ENCODE measurements at places on chromosomes 11 and 22. TPM values are rescaled to one million over a fixed set of nuclear protein-coding genes. Genes with fewer than 3 reads are reported as not detected.

Gene PARVA
- total RNA-seq = 51.1 TPM

Gene HEPACAM
- total RNA-seq = 3.4 TPM

Gene FXYD2
- total RNA-seq = 2.7 TPM

Gene OR10D3
- total RNA-seq = not detected

Gene CRYBA4
- not detected for total RNA-seq

Gene C11orf65
- 0.25 TPM for total RNA-seq

Gene OR52N4
- total RNA-seq = not detected

Gene OR5I1
- not detected for total RNA-seq

Gene LPXN
- 24.3 TPM for total RNA-seq

Gene KCNQ1
- 2.7 TPM for total RNA-seq

Gene KCNJ5
- 1.5 TPM for total RNA-seq

Gene PKP3
- 117 TPM for total RNA-seq

DNA sequence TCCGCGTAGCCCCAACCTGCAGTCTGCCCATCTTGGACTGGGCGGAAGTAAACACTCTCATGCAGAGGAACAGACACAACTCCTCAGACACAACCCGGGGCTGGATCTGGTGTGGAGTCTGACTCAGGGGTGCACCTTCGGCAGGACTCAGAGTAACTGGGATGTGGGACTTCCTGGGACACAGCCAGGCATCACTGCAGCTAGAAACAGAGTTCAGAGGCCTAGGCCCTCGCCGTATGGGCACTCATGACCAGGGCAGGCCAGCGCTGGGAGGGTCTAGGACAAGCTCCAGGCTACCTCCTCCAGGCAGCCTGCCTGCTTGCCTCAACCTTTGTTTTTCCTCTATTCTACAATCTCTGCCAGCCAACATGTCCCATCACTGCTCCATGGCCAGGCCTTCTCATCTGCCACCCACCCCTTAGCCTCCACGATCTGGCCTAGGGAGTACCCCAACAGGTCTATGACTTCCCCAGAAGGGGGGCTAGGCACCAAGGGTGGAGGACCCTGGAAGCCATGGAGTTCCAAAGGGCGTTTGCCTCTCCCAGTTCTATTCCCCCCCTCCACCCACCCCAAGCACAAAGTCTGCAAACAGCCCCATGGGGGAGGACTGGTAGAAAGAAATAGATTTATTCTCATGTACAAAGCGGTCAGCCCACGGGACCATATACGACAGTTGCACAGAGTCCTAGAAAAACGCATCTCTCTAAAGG lies 98.5 kb downstream of the PDE2A start:
- H3K4me3 ChIP-seq = no peak overlapping the region
- H3K4me1 ChIP-seq = no peaks in the 10 kb centered on the region
- DNase-seq = no peak
- no peaks in the 10 kb centered on the region for H3K36me3 ChIP-seq

DNA sequence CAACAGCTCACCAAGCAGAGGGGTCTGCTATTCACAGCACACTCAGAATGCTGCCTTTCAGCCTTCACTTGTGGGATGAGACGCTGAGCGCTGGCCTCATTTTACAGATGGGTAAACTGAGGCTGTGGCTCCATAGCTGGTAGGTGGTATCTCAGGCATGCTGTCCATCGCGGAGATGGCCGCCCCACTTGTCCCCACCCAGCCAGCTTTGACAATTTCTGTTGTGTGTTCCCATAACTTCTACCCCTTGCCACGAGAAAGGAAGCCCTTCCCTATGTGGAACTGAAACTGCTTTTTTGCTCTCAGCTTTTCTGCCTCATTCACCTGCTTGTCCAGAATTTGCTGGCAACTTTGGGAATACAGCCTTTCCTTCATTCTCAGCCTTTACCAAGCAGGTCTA lies 36.1 kb upstream of the NNMT start:
- no peak for DNase-seq
- H3K27ac ChIP-seq = peak overlapping the region; percentile 86
- H3K27me3 ChIP-seq = no peaks in the 10 kb centered on the region
- H3K4me1 ChIP-seq = peaks cover 67% of the 10 kb centered on the region

DNA sequence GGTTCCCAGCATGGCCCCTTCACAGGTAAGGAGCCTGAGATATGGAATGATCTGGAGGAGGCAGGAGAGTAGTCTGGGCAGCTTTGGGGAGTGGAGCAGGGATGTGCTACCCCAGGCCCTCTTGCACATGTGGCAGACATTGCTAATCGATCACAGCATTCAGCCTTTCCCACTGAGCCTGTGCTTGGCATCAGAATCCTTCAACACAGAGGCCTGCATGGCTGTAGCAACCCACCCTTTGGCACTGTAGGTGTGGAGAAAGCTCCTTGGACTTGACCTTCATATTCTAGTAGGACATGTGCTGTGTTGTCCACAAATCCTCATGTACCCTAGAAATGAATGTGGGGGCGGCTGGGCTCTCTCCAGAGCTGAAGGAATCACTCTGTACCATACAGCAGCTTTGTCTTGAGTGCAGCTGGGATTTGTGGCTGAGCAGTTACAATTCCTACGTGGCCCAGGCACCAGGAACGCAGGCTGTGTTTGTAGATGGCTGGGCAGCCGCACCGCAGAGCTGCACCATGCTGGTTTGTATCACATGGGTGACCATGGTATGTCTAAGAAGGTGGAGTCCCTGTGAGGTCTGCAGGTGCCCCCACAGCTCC lies 21.8 kb upstream of the PPP6R3 start:
- no peaks in the 10 kb centered on the region for H3K27me3 ChIP-seq
- peak overlapping the region; percentile 75 for H3K27ac ChIP-seq
- no peak for DNase-seq
- peaks cover 32% of the 10 kb centered on the region for H3K36me3 ChIP-seq

GRCh38 chr22:19398206-19398605 lies 33.3 kb downstream of the HIRA start:
- no peak overlapping the region for H3K4me3 ChIP-seq
- no peaks in the 10 kb centered on the region for H3K27me3 ChIP-seq
- H3K4me1 ChIP-seq = no peaks in the 10 kb centered on the region
- no peak for DNase-seq
- H3K36me3 ChIP-seq = peaks cover 42% of the 10 kb centered on the region
- H3K27ac ChIP-seq = no peak overlapping the region

GRCh38 chr11:65156926-65157325 lies 13.1 kb upstream of the SPDYC start:
- no peaks in the 10 kb centered on the region for H3K27me3 ChIP-seq
- DNase-seq = no peak
- H3K4me3 ChIP-seq = no peak overlapping the region

GRCh38 chr22:37762389-37762836 lies 45.3 kb upstream of the GCAT start:
- H3K4me1 ChIP-seq = peaks cover 19% of the 10 kb centered on the region
- no peaks in the 10 kb centered on the region for H3K27me3 ChIP-seq
- peaks cover 58% of the 10 kb centered on the region for H3K36me3 ChIP-seq
- H3K4me3 ChIP-seq = no peak overlapping the region

GRCh38 chr22:37806409-37807333 lies 1.1 kb upstream of the GCAT start:
- H3K36me3 ChIP-seq = no peaks in the 10 kb centered on the region
- no peak for DNase-seq
- peak overlapping the region; percentile 92 for H3K27ac ChIP-seq

DNA sequence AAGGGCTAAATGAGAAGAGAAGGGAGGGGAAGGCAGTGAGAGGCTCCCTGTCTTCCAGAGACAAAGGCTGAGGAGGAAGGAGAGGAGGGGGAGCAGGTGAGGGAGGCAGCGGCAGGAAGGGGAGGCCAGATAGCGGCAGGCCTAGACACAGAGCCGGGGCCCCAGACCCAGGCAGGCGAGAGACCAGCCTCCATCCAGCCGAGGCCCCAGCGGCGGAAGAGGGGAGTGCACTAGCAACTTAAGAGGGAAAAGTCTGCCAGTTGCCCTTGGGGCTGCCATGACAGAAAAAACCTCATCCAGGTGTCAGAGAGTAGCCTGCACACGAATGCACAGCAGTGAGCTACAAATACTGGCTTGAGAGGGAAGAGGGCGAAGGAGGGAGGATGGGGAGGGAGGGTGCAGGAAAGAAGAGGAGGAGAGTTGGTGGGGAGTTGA lies 46.7 kb downstream of the IGLL1 start:
- H3K36me3 ChIP-seq = no peaks in the 10 kb centered on the region
- DNase-seq = no peak
- no peaks in the 10 kb centered on the region for H3K4me1 ChIP-seq
- no peaks in the 10 kb centered on the region for H3K27me3 ChIP-seq

DNA sequence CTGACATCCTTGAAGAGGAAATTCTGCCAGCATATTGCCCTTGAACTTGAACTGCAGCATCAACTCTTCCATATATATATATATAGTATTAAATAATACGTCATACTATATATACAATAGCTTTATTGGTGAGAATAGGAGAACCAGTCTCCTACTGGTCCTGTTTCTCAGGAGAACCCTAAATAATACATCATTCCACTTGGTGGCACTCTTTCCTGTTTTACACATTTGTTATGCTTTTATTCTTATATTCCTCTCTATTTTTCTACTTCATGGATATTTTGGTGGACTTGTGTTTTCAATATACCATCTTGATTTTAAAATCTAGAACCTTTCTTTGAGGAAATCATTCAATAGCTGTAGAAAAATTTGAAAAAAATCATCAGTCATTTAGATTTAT lies 193.3 kb downstream of the TRPC6 start:
- no peak overlapping the region for H3K4me3 ChIP-seq
- no peaks in the 10 kb centered on the region for H3K4me1 ChIP-seq
- no peak for DNase-seq
- no peak overlapping the region for H3K27ac ChIP-seq
- H3K36me3 ChIP-seq = no peaks in the 10 kb centered on the region

DNA sequence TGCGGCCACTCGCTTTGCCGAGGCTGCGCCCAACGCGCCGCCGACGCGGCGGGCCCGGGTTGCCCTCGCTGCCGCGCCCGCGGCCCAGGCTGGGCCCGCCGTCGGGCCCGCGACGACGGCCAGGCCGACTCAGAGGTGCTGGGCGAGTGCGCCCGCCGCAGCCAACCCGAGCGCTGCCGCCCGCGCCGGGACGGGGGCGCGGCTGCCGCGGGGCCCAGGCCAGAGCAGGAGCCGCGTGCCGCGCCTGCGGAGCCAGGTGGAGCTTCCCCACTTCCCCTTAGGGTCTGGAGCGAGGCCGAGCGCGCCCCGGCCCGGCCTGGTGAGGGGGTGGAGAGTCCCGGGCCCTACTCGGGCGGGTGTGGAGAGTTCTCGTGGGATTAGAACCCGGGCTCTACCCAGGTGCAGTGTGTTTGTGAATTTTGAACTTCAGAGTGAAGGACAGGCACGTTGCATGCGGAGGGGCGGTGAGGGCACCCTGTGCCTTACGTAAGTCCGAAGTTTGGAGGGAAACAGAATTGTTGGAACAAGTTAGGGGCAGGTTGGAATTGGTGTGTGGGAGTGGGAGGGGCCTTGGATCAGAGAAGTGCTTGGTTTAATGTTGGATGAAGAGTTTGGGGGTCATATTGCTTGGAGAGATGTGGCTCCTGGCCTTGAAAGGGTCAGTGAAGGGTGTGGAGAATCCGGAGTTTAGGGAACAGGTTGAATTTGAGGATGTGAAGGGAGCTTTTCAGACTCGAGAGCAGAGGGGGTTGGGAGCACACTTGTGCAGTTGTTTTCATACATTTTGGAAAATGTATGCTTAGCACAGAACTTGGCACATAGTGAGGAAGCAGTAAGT lies 697 bp downstream of the RNF169 start:
- peaks cover 48% of the 10 kb centered on the region for H3K4me1 ChIP-seq
- no peaks in the 10 kb centered on the region for H3K27me3 ChIP-seq
- peak overlapping the region; percentile 90 for H3K27ac ChIP-seq
- peak overlapping the region; percentile 94 for H3K4me3 ChIP-seq
- no peaks in the 10 kb centered on the region for H3K36me3 ChIP-seq

DNA sequence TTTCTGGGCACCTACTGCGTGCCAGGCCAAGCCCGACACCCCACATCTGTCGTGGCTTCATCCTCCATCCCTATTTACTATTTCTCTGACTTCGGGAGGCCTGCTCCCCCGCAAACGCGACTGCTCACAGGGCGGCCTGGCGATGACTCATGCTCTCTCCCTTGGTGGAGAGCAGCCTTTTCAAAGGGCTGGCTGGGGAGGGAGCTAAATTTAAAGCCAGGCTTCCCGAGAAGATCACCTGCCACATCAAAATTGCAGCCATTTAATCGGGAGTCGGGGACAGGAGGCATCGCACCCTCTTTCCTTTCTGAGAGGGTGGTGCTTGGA lies 24.9 kb upstream of the SHISAL1 start:
- peaks cover 19% of the 10 kb centered on the region for H3K4me1 ChIP-seq
- DNase-seq = no peak
- no peaks in the 10 kb centered on the region for H3K36me3 ChIP-seq
- no peaks in the 10 kb centered on the region for H3K27me3 ChIP-seq
- no peak overlapping the region for H3K4me3 ChIP-seq

GRCh38 chr11:126978911-126979310 lies 21.7 kb downstream of the KIRREL3 start:
- no peaks in the 10 kb centered on the region for H3K4me1 ChIP-seq
- no peak overlapping the region for H3K4me3 ChIP-seq
- H3K27ac ChIP-seq = no peak overlapping the region
- DNase-seq = no peak
- H3K36me3 ChIP-seq = no peaks in the 10 kb centered on the region

GRCh38 chr11:119741369-119742262 lies 12.6 kb upstream of the NECTIN1 start:
- peaks cover 25% of the 10 kb centered on the region for H3K4me1 ChIP-seq
- no peak overlapping the region for H3K27ac ChIP-seq
- H3K27me3 ChIP-seq = no peaks in the 10 kb centered on the region
- no peak for DNase-seq

DNA sequence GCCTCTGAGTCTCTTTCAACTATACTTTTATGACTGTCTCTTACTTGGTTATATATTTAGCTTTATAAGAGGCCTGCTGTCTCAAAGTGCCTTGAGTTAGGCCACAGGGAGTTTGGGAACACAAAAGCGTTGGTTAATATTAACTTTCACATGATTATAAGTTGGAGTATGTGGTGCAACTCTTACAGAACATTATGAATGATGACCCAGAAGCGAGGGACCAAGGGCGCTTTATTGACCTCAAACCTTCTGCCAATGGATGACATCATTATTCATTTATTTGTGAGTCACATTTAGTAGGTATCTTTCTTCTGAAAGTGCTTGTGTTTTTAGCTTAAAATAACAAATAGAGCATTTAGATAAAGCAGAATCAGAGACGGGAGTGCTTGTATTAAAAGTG lies 298.0 kb upstream of the ZC3H12C start:
- DNase-seq = no peak
- H3K4me1 ChIP-seq = no peaks in the 10 kb centered on the region
- H3K27ac ChIP-seq = no peak overlapping the region
- H3K27me3 ChIP-seq = no peaks in the 10 kb centered on the region

- H3K4me1 ChIP-seq = no peaks in the 10 kb centered on the region
- no peak overlapping the region for H3K4me3 ChIP-seq
- no peaks in the 10 kb centered on the region for H3K36me3 ChIP-seq
- H3K27me3 ChIP-seq = no peaks in the 10 kb centered on the region
Measured at GRCh38 chr11:47616726-47617416, 22.7 kb upstream of the C1QTNF4 start.

DNA sequence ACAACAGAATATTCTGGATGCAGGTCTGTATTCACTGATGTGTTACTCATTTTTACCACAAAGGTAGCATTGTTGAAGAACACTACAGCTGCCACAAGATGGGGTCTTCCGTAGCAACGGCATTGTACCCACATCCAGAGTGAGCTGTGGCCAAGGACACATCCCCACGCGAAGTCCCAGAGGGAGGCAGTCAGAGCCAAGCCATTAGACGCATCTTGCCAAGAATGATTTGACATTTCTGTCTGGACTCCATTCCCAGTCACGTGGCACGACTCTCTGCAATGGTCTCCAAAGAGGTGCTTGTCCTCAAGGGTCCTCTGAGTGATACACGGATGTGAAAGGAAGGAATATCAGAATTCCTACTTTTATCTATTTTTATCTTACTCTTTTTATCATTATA lies 15.5 kb downstream of the OPCML start:
- H3K36me3 ChIP-seq = no peaks in the 10 kb centered on the region
- no peaks in the 10 kb centered on the region for H3K4me1 ChIP-seq

GRCh38 chr11:77418155-77418970 lies 55.5 kb downstream of the PAK1 start:
- H3K4me3 ChIP-seq = no peak overlapping the region
- DNase-seq = no peak
- no peak overlapping the region for H3K27ac ChIP-seq
- no peaks in the 10 kb centered on the region for H3K4me1 ChIP-seq

Data from vagina (tissue), 2 donors.